ENCODE measurements at places on chromosomes 6 and 20.

- no peaks in the 10 kb centered on the region for H3K4me1 ChIP-seq
- DNase-seq = no peak
- no peak overlapping the region for H3K27ac ChIP-seq
- H3K4me3 ChIP-seq = no peak overlapping the region
- H3K27me3 ChIP-seq = no peaks in the 10 kb centered on the region
Observed at GRCh38 chr6:110662490-110663211, 152.6 kb downstream of the CDK19 start.

GRCh38 chr20:46739431-46740213 lies 30.2 kb downstream of the SLC2A10 start:
- no peak overlapping the region for H3K4me3 ChIP-seq
- DNase-seq = no peak
- no peaks in the 10 kb centered on the region for H3K27me3 ChIP-seq
- no peaks in the 10 kb centered on the region for H3K4me1 ChIP-seq
- H3K36me3 ChIP-seq = no peaks in the 10 kb centered on the region
- H3K27ac ChIP-seq = no peak overlapping the region

DNA sequence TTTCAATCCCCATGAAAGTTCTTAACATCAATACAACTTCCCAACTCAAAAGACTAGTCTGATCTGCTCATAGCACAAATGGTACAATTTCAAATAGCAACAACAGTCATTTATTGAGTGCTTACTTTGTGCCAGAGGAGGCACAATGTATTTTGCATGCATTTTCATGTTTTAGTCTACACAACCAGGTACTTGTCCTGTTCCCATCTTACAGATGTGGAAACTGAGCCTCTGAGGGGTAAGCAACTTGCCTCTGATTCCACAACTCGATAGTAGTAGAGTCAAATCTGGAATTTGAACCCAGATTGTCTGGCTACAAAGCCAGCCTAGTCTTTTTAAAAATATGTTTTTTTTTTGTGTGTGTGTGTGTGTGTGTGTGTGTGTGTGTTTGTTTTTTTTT lies 45.6 kb upstream of the TBC1D7 start:
- no peaks in the 10 kb centered on the region for H3K4me1 ChIP-seq
- H3K4me3 ChIP-seq = no peak overlapping the region
- no peaks in the 10 kb centered on the region for H3K36me3 ChIP-seq
- DNase-seq = no peak

GRCh38 chr6:143621876-143622605 lies 55.7 kb upstream of the PHACTR2 start:
- H3K27me3 ChIP-seq = no peaks in the 10 kb centered on the region
- peak overlapping the region; percentile 74 for H3K27ac ChIP-seq
- no peak for DNase-seq
- peaks cover 6% of the 10 kb centered on the region for H3K4me1 ChIP-seq
- no peak overlapping the region for H3K4me3 ChIP-seq

- H3K4me3 ChIP-seq = no peak overlapping the region
- H3K27me3 ChIP-seq = no peaks in the 10 kb centered on the region
- H3K36me3 ChIP-seq = no peaks in the 10 kb centered on the region
- DNase-seq = no peak
- no peak overlapping the region for H3K27ac ChIP-seq
Observed at GRCh38 chr6:135461208-135461607, 36.3 kb downstream of the AHI1 start.

- DNase-seq = no peak
- peaks cover 5% of the 10 kb centered on the region for H3K4me1 ChIP-seq
- no peak overlapping the region for H3K27ac ChIP-seq
- no peak overlapping the region for H3K4me3 ChIP-seq
- no peaks in the 10 kb centered on the region for H3K36me3 ChIP-seq
Observed at GRCh38 chr6:166379800-166380199, 2.9 kb downstream of the MPC1 start.

- no peak overlapping the region for H3K4me3 ChIP-seq
- H3K27me3 ChIP-seq = no peaks in the 10 kb centered on the region
- no peak overlapping the region for H3K27ac ChIP-seq
- DNase-seq = no peak
Observed at GRCh38 chr20:38294076-38294591, 9.8 kb upstream of the BPI start.

DNA sequence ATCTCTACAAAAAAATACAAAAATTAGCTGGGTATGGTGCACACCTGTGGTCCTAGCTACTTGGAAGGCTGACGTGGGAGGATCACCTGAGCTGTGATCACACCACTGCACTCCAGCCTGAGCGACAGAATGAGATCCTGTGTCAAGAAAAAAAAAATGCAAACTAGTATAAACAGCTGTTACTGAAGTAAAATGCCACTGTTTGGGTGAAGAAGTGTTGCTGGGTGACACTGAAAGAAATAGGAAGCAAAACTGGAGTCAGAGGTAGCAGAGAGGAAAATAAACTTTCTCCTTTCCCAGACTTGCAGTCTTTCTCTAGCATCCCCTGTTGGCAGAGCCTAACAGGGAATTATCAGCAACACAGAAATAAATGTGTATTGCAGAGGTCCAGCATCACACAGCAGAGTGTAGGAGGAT lies 241.2 kb upstream of the PREP start:
- no peaks in the 10 kb centered on the region for H3K4me1 ChIP-seq
- H3K27me3 ChIP-seq = no peaks in the 10 kb centered on the region
- H3K27ac ChIP-seq = no peak overlapping the region
- H3K36me3 ChIP-seq = no peaks in the 10 kb centered on the region

- H3K27me3 ChIP-seq = no peaks in the 10 kb centered on the region
- DNase-seq = no peak
Observed at GRCh38 chr6:558959-559358, 97.9 kb downstream of the HUS1B start.

DNA sequence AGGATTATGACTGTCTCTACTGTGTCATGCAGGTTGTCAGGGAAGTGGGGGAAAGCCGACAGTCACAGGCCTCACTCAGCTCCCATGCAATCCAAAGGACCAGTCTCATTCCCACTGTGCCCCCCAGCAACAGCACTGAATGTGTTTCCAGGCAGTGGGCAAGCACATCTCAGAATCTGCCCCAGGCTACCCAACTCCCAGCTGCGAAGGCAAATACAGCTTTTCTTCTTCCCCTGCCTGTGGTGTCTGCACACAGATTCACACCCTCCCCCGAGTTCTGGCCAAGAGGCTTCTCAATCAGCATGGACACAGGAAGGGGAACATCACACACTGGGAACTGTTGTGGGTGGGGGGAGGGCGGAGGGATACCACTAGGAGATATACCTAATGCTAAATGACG lies 75.3 kb downstream of the SNAP91 start:
- no peak overlapping the region for H3K4me3 ChIP-seq
- no peaks in the 10 kb centered on the region for H3K36me3 ChIP-seq
- H3K4me1 ChIP-seq = no peaks in the 10 kb centered on the region
- no peak for DNase-seq
- H3K27ac ChIP-seq = no peak overlapping the region
